ENCODE measurements at places on chromosomes 3 and 15. TPM values are rescaled to one million over a fixed set of nuclear protein-coding genes. Genes with fewer than 3 reads are reported as not detected.

Gene KPNA4
- 57.1 TPM for total RNA-seq

Gene RYR3
- 4.8 TPM for total RNA-seq

Gene KCNMB3
- total RNA-seq = 3.8 TPM

Gene TEX9
- 12.8 TPM for total RNA-seq

Gene ADGRG7
- not detected for total RNA-seq

Gene FANCD2OS
- total RNA-seq = not detected

Gene AGBL1
- total RNA-seq = 0.03 TPM

Gene GOLGA8G
- not detected for total RNA-seq

Gene GOLGA6B
- not detected for total RNA-seq

Gene CASR
- total RNA-seq = not detected

Gene CPN2
- total RNA-seq = not detected

Gene RAD51
- 9.6 TPM for total RNA-seq

Gene TMEM44
- total RNA-seq = 51.1 TPM

Gene MST1R
- 0.67 TPM for total RNA-seq

Gene SYNM
- total RNA-seq = 1.7 TPM

Gene TRIM42
- not detected for total RNA-seq

Gene OR5K2
- total RNA-seq = not detected

Gene IGF2BP2
- total RNA-seq = 165 TPM

Gene SH3BP5
- 41.1 TPM for total RNA-seq

Gene CCDC13
- total RNA-seq = 0.41 TPM

Gene ITIH1
- total RNA-seq = not detected

Gene OXNAD1
- 10.9 TPM for total RNA-seq
